ENCODE measurements at places on chromosomes 4 and X. TPM values are rescaled to one million over a fixed set of nuclear protein-coding genes. Genes with fewer than 3 reads are reported as not detected.

TMPRSS11B gene
- total RNA-seq: not detected

ABCG2 gene
- total RNA-seq: under 0.01 TPM

FAM236B gene
- total RNA-seq: not detected

COX7B2 gene
- total RNA-seq: not detected

ATP1B4 gene
- not detected for total RNA-seq

MAOB gene
- total RNA-seq: 0.47 TPM

PPEF2 gene
- total RNA-seq: not detected

Data from pericardium fibroblast (primary cell).